NCI-H524 treated with DMSO at 0.1 percent for 48 hours (cell line): ENCODE measurements at places on chromosomes 3 and 15.

DNA sequence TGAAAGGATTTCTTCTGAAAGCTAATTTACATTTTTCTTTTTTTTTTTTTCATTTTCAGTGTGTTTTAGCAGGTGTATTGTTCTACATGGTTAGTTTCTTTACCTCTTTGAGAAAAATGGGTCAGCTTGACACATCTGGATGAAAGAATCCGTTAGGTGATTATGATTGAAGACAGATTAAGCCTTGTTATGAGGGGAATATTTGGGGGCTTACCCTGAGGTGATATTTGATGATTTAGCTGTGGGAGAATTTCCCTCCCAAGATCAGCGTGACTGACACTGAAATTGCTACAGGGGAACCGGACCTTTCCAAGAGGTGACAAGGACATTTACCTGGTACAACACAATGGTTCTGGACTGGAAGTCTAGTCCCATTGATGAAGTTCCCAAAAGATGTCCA is 147.5 kb downstream of the NFKBIZ start:
- DNase-seq, result no peak

DNA sequence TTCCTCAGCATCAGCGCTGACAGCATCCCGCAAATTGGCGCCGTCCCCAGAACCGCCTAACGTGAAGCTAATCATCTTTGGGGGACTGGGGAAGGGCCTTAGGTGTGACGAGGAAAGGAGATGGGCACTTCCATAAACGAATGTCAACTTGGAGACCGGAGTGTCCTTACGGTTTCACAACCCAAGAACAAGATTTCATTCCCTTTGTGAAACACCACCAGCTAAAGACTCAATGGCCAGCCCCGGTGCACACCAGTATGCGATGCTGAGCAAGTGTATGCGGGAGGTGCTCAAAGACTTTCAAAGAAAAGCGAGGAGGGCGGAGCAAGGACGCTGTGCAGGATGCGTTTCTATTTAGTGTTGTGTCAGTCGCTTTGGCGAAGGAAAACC is 759 bp upstream of the TTBK2 start:
- no peak for DNase-seq

DNA sequence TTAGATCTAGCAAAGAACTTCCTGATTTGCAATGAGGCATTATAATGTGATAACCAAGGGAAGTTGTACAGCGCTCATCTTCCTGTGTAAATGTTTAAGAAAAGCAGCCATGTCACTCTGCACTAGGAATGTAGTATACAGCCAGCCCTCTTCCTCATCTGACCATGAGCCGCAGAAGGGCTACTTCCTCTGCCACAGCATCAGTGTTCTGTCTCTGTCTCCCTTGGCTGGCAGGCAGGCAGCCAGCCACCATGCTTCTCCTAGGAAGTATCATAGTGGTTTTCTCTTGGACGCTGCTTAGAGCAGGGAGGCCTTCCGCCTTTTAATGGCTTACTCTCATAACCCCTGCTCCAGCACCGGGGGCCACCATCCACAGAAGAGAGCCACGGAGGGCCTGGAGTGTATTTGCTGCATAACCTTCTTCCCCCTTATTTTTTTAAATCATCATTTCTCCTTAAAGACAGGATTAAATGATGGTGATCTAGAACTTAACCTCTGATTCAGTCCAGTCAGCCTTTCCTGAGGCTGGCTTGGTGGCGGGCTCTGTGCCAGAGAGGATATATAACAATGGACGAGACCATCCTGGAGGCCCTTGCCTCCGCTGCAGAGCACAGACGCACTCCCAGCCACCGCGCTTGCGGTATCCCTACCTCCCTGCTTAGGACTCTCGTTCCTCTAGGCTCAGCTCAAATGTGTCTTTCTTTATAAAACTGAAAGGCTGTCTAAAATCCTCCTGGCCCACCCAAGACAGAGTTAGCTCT is 57.3 kb upstream of the PLXNA1 start:
- DNase-seq, result no peak

DNA sequence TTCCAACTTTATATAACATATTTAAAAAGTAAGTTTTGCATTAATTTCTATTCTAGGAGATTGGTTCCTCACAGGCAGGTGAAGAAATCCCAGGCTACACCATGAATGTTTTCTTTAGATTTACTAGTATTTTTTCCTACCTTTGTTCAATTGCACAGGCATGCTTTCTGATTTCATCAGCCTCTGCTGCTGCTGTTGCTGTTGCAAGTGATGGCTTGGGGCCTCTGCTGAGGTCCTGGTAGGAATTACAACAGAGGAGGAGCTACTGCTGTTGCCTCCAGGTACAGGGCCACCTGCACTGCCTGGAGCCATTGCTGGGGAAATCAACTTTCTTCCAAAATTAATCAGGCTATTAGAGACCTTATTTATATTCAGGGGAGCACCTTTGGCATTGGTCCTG is 353.3 kb downstream of the PLCL2 start:
- no peak for DNase-seq

DNA sequence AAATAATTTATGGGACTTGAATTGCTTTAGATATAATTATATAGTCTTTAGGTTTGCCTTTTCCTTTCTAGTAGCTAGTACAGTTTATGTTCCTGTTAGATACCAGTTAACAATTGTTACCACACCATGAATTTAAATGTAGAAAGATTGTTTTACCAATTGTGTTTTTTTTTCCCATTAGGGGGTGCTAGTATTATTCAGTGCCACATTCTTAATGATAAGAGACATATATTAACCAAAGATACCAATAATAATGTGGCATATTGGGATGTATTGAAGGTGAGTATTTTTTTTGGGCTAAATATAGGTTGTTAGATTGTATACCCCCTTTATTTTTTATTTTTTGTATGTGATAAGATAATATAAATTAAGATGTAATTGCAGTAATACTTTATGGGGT is 27.7 kb downstream of the WDR48 start:
- no peak for DNase-seq

DNA sequence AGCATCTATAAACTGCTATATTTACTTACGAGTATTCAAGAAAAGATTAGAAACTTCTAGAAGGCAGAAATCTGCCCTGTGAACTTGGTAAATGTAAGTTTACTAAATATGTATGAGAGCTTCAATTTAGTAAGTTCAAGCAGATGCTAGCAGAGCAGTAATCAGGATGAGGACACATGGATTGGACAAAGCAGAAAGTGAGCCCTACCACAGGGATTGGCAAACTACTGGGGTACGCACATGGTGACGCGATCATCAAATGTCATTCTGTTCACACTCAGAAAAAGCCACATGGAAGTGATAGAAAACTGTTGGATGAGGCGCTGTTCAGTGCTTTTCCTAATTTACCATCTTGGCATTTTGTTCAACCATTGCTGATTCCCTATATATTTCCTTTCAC is 360.2 kb upstream of the ZNF385D start:
- DNase-seq, result no peak

- no peak for DNase-seq
These were observed 53.8 kb downstream of the CCDC66 start for GRCh38 chr3:56610669-56611335.

DNA sequence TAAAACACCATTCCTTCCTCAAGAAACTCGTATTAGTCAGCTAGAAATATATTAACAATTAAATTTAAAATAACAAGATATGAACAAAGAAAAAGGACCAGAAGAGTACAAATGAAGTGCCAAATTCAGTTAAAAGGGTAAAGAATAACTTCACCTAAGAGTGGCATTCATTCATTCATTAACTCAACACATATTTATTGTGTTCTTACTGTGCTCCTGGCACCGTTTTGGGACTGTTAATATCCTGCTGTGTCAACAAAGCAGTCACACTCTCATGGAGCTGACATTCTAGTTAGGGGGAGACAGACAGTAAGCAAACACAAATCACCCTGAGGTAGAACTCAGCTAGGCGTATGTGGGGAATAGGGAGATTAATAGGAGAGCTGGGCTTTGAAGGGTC is 123.6 kb upstream of the DPPA4 start:
- no peak for DNase-seq

- no peak for DNase-seq
These were observed 347 bp downstream of the HACL1 start for GRCh38 chr3:15601046-15601398.

GRCh38 chr3:160006282-160007163 is 17.9 kb downstream of the IL12A start:
- DNase-seq, result peak; percentile 7

- DNase-seq, result peak; percentile 77
These were observed 8.9 kb downstream of the ECE2 start for GRCh38 chr3:184284696-184285095.

- no peak for DNase-seq
These were observed 158.1 kb upstream of the ZNF385D start for GRCh38 chr3:21909096-21909495.

GRCh38 chr3:144409319-144409718 is 437.7 kb downstream of the DIPK2A start:
- DNase-seq, result no peak

- DNase-seq, result no peak
These were observed 20.2 kb downstream of the INSYN1 start for GRCh38 chr15:73732930-73733329.

DNA sequence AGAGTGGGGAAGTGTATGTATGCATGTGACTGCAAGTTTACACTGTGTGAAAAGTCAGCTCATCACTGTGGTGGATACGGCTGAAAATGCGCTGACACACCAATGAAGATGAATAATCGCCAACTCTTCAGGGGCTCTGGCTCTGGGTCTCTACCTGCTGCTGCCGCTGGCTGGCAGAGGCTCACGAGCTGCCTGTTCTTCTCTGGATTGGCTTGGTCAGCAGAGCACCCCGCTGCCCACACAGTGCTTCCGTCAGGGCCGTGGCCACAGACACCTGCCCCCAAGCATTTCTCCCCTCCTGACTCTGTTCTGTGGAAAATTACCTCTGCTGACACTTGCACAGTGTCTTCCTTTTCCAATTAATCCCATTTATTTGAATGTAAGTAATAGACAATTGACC is 215.5 kb downstream of the GAP43 start:
- no peak for DNase-seq

GRCh38 chr15:81536356-81536755 is 162.3 kb upstream of the TMC3 start:
- DNase-seq, result no peak

- no peak for DNase-seq
These were observed 12.3 kb upstream of the PLD1 start for GRCh38 chr3:171822431-171823106.

GRCh38 chr15:77503240-77503639 is 82.6 kb downstream of the HMG20A start:
- no peak for DNase-seq

- no peak for DNase-seq
These were observed 262.1 kb downstream of the NAALADL2 start for GRCh38 chr3:175121225-175121624.

DNA sequence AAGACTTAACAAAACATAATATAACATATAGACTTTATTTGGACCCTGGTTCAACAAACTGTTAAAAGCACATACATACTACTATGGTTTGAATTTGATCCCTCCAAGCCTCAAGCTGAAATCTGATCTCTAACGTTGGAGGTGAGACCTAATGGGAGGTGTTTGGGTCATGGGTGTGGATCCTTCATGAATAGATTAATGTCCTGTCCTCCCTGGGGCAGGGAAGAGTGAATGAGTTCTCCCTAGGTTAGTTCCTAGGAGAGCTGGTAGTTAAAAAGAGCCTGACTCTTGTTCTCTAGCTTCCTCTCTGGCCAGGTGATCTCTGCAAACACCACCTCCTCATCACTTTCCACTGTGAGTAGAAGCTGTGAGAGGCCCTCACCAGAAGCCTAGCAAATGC is 36.4 kb downstream of the CLASP2 start:
- DNase-seq, result no peak

DNA sequence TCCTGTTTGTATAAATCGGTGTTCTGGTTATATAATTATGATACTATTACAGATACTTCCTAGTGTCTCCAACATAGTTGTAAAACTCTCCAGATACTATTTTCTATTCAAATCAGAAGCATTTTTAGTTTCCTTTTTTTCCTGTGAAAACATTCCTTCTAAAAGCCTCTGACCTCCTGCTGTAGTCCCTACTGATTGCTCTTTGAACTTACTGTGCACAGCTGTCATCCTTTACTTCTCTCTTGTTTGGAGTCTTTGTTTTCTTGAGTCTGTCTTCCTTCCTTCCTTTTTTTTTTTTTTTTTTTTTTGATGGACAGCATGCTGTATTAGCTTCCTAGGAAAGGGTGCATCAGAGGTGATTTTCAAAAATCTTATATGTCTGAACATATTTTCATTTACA is 28.9 kb downstream of the NR2C2 start:
- DNase-seq, result no peak

DNA sequence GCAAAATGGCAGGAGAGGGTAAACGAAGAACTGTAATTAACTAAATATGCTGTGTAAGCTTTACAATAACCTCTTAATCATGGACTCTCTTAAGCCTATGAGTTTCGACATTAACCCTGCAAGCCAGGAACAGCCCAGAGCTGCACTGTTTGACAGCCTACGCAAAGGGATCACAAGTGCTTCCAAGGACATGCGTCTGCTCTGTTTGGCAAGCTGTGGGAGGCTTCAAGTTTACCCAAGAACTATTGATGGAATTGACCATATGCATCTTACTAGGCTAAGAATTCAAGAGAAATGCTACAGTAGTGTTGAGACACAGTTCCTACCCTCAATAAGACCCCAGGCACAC is 66.0 kb downstream of the PDZRN3 start:
- DNase-seq, result no peak

GRCh38 chr3:139301183-139301582 is 42.6 kb upstream of the MRPS22 start:
- DNase-seq, result no peak

GRCh38 chr3:188246905-188247304 is 92.9 kb downstream of the LPP start:
- no peak for DNase-seq

- DNase-seq, result no peak
These were observed 66.4 kb upstream of the SIAH2 start for GRCh38 chr3:150829408-150829807.

- DNase-seq, result no peak
These were observed 20.3 kb downstream of the STARD9 start for GRCh38 chr15:42595626-42596240.

- no peak for DNase-seq
These were observed 156.6 kb downstream of the SMAD6 start for GRCh38 chr15:66858423-66859207.

DNA sequence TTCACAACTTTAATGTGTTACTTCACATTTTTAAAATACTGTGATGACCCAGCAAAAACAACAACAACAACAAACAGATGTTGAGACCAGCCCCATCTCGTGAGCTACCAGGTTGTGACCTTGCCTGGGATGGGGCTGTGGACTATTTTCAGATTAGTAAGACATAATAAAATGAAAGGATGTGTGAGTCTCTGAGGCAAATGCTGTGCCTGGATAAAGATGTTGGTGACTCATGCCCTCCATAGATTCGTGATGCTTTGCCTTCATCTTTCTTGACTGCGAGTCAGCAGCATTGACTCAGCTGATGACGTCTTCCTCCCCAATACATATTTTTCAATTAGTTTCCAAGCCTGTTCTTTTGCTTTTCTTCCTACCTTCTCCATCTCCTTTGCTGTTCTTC is 453.0 kb upstream of the CFAP20DC start:
- DNase-seq, result no peak

DNA sequence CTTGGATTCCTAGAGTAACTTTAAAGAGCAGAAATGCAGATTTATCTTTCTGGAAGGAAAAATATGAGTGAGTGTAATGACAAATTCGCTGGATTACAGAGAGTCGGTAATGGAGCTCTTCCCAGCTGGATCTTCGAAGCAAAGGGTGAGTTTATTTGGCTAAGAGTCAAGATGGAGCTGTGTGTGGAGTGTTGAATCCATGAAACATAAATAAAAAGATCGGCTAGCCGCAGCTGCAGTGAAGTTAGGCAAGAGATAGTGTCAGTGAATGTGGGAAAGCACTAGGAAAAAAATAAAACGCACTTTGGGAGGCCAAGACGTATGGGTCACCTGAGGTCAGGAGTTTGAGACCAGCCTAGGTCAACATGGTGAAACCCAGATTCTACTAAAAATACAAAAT is 10.3 kb downstream of the NAALADL2 start:
- DNase-seq, result no peak
